ENCODE measurements at places on chromosomes 3 and 15. TPM values are rescaled to one million over a fixed set of nuclear protein-coding genes. Genes with fewer than 3 reads are reported as not detected.

The SNTN gene
- not detected for total RNA-seq

The MNS1 gene
- 3.9 TPM for total RNA-seq

The SLC12A8 gene
- total RNA-seq, result 10.9 TPM

The TIPARP gene
- 29.7 TPM for total RNA-seq

The ACTC1 gene
- total RNA-seq, result not detected

The TIMMDC1 gene
- total RNA-seq, result 60.4 TPM

The ANKRD34C gene
- total RNA-seq, result not detected

The LTK gene
- 0.58 TPM for total RNA-seq

The GRK7 gene
- under 0.01 TPM for total RNA-seq

The SEMA3F gene
- 7.6 TPM for total RNA-seq

Measured in smooth muscle cell of trachea (primary cell).